ENCODE measurements at places on chromosomes 7 and 10.

GRCh38 chr10:59586407-59586891 is 123.2 kb downstream of the SLC16A9 start:
- DNase-seq: no peak

DNA sequence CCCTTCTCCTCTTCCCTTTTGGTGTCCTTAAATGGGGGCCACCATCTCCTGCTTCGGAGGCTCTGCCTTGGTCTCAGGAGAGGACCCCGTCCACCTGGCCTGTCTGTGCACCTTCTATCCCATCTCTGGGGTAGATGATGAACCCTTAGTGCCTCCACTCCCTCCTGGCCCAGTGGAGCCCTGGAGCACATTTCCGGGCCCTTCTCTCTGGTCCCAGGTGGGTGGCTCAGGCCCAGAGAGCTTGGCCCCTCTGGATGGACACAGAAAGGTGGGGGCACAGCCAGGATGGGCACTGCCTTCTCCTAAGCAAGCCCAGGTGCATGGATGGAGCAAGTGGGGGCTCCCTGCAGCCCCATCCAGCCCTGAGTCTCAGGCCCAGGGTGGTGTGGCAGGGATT is 121.4 kb upstream of the RET start:
- DNase-seq: no peak

DNA sequence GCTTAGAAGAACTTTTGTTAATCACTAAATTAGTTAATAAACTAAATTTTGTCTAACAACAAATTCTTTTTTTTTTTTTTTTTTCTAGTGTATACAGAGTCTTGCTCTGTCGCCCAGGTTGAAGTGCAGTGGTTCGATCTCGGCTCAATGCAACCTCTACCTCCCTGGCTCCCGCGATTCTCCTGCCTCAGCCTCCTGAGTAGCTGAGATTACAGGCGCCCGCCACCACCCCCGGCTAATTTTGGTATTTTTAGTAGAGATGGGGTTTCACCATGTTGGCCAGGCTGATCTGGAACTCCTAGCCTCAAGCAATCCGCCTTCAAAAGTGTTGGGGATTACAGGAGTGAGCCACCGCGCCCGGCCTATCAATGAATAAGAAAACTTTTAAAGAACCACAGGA is 1.1 kb upstream of the IQUB start:
- DNase-seq: no peak

DNA sequence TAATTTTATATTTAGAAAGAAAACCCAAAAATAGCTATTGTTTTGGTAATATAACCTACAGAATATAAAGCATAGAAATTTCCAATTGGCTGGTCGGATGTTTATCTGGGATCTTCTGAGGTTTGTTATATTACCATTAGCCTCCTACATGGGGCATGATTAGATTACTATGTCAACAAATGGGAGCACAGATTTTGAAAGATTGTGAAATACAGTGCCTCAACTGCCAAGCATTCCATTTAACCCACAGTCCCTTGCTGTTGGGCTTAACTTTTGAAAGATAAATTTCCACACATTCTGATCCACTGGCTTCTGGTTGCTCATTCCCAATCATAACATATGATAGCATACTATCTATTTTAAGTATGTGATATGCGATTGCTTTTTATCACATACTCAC is 455.4 kb upstream of the C7orf33 start:
- no peak for DNase-seq

DNA sequence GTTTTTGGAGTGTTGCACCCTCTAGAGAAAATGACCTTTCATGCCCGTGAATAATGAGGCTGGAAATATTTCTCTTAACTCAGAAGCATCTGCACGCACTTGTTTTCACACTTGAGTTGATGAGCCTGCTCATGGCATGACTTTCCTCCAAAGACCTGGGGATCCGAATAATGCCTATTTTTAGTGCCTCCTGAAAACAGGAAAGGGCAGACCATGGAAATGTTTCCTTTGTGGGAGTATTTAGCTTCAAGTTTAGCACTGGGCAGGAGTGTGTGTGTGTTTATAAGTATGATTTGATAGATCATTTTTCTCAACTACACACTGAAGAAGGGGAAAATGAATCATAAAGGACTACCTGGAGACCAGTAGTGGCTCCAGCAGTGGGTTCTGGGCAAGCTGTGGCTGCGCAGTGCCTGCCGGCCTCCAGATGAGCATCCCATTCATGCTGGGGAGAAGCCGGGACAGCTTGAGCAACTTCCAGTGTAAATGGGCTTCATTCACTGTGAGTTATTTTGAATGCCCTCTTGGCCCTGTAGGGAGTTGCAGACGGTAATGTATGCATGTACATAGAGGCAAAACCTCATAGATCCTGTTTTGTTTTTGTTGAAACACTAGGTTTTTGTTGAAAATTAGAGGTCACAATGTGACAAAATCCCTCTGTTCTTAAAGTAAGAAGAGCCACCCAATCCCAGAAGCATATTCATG is 117.8 kb upstream of the INSYN2A start:
- peak; percentile 59 for DNase-seq

DNA sequence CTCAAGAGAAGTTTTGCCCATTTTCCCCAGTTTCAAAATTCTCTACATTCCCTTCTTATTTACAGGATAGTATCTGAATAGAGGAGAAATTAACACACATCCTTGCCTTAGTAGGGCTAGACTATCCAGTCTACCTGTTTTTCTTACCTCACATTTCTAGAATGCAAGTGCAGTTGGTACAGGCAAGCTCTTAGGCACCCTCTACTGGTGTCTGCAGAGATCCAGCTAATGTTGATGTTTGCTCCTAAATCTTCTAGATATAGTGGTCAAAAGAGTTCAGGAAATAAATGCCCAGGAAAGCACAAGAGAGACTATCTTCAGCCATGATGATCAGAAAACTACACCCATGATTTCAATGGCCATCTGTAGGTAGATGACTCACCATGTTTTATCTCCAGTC is 205.3 kb downstream of the HTR7 start:
- DNase-seq: no peak

- no peak for DNase-seq
These were observed 34.1 kb upstream of the RTKN2 start for GRCh38 chr10:62302760-62303159.

GRCh38 chr10:76251841-76252671 is 820.6 kb downstream of the LRMDA start:
- no peak for DNase-seq

DNA sequence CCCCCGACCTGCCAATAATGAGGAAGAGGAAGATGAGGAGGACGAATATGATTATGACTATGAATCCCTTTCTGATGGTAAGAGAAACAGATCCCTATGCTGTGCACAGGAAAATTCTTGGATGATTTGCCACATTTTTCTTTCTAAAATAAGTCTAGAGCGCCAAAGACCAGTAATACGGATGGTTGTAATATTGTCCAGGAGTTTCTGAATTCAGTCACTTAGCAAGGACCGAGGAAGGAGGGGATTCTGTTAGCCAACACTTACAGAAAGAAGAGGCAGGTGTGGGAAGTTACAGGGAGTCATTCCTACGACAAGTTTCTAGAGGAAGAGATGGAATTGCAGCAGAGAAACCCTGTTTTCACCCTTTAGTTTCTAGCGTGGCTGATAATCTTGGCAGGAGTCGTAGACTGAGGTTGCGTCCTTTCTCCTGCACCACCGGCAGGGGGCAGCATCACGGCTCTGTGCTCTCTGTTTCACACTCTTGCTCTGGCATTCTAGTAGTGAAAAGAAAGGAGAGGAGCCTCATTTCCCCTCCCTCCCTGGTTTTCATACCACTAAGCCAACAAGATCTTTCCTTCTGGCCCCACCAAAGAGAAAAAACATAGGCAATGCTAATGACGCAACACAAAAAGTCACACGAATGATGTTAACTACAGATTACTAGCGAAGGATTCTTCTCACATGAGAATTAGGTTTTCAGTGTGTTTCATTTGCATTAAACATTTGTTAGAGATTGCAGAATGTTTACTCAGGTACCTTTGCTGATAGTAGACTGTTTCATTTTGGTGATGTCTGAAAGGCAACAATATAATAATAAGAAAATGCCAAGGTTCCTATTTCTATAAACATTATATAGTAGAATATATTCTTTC is 82.7 kb downstream of the NOC3L start:
- peak; percentile 29 for DNase-seq

DNA sequence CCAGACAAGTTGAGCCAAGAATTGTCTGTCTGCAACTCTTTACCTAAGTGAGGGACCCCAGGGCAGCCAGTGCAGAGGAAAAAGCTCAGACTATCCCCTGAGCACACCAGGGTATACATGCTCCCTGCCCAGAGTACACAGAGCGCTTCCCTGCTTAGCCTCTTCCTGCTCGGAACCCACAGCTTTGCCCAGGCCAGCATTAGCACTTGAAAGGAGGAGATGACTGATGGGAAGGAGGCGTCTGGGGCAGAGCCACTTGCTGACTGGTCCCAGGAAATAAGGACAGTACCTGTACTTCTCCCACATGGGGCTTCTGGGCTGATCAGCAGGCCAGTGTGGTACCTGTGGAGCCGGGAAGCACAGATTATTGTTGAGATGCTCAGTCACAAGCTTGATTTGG is 48.4 kb upstream of the TRIM8 start:
- no peak for DNase-seq

- DNase-seq: no peak
These were observed 55.3 kb upstream of the BMPER start for GRCh38 chr7:33849971-33850559.

DNA sequence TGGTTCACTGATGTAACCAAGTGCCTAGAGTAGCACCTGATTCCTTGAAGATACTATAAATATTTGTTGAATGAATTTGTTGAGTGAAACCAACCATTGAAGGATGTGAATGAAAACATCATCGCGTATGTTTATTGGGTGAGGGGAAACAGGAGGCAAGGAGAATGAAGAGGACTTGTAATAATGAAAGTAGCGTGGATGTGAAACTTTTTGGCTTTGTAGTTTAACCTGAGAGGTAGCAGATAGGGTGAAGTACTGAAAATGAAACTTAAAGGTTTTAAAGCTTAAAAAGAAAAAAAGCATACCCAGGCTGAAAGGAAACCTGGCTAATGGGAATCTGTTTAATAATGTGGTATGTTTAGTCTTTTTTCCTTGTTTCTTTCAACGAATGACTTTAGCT is 5.2 kb downstream of the CCNY start:
- DNase-seq: no peak

DNA sequence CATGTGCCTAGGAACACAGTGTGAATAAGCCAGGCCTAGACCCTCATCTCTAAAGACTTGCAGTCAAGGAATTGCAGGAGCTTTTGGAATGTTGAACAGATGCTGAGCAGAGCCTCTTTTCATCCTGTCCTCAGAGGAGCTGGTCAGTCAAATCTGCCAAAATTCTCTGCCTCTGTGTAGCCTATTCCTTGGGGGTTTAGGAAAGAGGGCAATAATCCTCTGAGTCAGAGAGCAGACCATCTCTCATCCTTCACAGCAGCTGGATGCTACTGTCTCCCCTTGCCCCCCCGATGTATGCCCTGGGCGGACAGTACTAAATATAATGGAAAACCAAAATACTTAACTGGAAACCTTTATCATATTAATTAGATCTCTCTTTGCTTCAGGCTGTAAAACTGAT is 52.6 kb downstream of the BICC1 start:
- no peak for DNase-seq

GRCh38 chr7:119065966-119066365 is 841.5 kb downstream of the ANKRD7 start:
- DNase-seq: no peak

DNA sequence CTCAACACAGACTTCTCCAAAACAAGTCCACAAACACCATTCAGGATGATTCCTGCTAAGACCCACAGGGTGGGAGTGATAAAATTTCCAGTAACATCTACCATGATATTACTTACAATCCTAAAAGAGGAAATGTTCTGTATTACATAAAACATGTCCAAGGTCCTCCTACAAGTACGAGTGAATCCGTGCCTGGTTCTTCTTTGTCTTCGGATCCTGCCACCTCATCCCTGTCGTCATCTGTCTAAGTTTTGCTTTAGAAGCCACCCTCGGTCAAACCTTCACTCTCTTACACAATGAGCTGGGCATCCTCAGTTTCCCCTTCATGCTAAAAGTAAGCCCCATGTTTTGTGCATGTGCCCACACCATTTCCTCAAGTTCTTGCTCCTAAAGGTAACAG is 279.0 kb downstream of the KCNMA1 start:
- DNase-seq: no peak
